ENCODE measurements at places on chromosomes 2 and 18.

GRCh38 chr2:223494496-223494895 is 107.7 kb downstream of the SCG2 start:
- no peak for DNase-seq

DNA sequence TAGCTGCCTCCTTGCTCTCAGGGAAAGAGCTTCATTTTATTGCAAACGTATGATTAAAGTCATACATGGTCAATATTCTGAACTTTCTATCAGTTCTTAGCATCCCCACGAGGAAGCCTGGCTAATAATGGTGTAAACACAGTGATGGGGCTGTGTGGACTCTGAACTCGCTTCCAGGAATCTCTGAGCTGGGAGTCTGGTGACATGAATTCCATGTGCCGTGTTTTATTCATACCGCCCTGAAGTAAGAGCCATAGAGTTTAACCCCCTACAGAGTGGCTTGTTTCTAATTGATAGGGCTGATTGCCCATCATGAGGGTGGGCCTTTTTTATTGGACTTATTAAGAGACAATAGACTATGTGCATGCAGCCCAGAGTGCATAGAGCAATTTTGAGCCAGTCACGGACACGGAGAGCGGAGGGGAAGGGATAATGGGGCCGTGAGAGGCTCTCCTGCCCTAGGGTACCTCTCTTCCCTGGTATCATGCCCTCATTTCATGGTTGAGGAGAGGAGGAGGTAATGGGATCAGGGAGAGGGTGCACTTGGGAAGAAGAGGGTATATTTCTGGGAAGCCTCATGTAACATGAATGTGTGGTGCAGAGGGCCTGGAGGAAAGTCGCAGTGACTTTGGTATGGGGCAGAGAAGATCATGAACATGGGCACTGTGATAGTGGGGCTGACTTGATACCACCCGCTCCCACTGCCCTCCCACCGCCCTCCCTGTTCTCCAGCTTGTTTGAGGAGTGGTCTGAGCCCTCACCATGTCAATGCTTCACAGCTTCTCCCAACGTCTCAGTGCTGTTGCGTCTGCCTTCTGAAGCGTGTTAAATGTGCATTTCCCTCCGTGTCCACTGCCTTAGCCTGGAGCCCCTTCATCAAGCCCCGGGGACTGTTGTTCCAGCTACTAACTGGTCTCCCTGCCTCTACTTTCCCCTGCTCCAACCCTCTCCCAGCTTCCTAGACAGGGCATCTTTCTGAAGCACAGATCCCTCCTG is 73.2 kb downstream of the IL1R2 start:
- no peak for DNase-seq

- DNase-seq, result no peak
These were observed 67.5 kb downstream of the TANC1 start for GRCh38 chr2:159035790-159036411.

DNA sequence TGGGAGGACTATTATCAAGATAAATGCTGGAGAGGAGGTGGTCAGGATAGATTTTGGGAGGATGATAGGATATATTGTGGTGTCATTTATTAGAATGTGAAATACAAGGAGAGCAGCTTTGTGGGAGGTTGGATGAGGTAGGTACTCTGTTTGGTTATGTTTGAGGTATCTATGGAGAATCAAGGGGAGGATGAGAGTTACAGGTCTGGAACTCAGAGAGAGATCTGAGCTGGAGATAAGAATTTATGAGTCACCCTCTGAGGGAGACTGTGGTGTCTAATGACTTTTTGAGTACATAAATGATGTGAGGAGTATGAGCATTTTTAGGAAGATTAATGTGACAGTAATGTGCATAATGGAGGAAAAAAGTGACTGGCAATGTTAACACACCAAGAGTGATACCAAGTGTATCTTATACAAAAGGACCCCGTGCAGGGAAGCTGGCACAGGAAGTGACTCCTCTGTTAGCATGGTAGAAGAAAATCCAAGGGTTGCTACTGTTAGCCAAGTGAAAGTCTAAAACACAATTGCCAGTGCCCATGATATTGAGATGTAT is 48.2 kb downstream of the CRIM1 start:
- DNase-seq, result no peak

DNA sequence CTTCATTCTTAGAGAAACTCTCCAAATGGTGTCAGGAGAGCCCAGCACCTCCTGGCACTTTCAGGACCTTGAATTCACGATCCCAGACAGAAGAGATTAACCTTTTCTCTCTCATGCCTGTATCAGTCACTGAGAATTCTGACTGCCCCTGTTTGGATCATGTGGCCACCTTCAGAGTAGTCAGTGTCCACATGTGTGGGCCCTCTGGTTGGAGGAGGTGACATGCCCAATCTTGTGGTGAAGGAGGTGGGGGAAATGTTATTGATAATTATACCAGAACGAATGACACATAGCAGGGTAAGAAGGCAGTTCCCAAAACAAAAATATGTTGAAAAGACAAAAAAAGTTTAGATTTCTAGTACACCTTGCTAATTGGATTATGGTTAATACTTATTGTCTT is 31.7 kb downstream of the UBXN4 start:
- no peak for DNase-seq

- DNase-seq, result no peak
These were observed 112.8 kb upstream of the MAP4K3 start for GRCh38 chr2:39549718-39550464.

DNA sequence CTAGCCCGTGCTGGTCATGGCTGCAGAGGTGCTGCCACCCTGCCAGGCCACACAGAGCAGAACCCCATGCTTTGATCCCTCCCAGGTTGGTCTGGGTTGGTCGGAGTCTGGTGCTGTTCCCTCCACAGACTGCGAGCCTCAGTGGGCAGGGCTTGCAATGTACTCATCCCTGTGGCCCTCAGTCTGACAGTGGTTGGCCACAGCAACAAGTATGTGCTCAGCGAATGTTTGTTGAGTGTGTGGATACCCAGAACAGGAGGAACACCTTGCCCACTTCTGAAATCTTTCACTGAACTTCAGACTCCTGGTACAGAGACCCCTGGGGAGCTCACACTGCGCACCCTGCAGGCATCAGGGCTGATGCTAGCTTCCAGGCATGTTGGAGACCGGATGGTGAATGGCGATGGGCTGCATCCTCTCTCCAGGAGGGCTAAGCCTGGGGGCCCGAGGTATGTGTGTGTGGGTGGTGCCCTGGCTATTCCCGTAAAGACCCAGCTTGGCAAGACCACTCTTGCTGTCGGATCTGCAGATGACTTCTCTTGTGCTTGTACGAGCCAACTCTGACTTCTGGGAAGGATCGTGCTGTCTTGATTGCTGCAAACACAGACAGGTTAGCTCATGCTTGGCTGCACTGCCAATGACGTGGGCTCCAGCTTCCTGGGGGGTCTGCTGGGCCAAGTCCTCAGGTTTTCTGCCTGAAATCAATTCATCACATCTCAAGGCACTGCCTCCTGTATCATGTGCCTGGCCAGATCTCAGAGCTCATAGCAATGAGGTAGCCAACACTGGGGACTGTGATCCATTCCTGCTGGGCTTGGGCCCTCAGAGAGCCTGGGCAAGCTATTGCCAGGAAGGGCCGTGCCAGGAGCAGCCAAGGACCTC is 43.7 kb downstream of the RHOB start:
- DNase-seq, result no peak

GRCh38 chr18:47345291-47345690 is 93.8 kb upstream of the SKOR2 start:
- DNase-seq, result no peak

Data from occipital lobe (tissue), 3 donors.